Pulmonary artery endothelial cell (primary cell): ENCODE measurements at places on chromosomes 12 and 14. TPM values are rescaled to one million over a fixed set of nuclear protein-coding genes. Genes with fewer than 3 reads are reported as not detected.

CLEC1B gene
- total RNA-seq: 0.18 TPM in 1 of 2 replicates, not detected in the other

TAS2R46 gene
- total RNA-seq: 1.3 and 1.6 TPM in 2 replicates

DEGS2 gene
- 0.04 and 1.1 TPM in 2 replicates for total RNA-seq

CCDC196 gene
- not detected in 2 replicates for total RNA-seq

KICS2 gene
- 3.8 and 5.6 TPM in 2 replicates for total RNA-seq

OR4E2 gene
- total RNA-seq: not detected in 2 replicates

GPR137C gene
- 0.79 and 1.6 TPM in 2 replicates for total RNA-seq

TC2N gene
- 0.07 TPM in 1 of 2 replicates, not detected in the other for total RNA-seq
